ENCODE measurements at places on chromosomes 3 and 15.

- no peak for DNase-seq
Observed at GRCh38 chr3:34300621-34301020, 502.2 kb downstream of the PDCD6IP start.

GRCh38 chr15:67841513-67841762 lies 1.6 kb upstream of the RNU6-1 start:
- DNase-seq, result no peak

DNA sequence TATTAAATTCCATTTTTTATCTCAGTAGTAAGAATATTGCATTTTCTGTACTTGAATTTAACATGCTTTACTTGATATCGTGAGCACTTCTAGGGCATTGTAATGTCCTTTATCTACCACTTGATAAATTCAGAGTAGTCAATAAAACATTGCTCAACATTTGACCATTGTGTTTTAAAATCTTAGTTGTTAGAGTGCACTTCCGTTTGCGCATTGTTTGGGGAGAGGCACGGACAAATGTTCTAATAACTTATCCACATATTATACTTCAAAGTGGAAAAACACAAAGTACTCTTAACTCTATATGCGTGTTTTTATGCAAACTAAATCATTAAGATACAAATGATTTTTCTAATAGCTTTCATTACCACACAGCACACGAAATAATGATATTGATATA lies 419 bp downstream of the FAM227B start:
- DNase-seq, result peak; percentile 65

DNA sequence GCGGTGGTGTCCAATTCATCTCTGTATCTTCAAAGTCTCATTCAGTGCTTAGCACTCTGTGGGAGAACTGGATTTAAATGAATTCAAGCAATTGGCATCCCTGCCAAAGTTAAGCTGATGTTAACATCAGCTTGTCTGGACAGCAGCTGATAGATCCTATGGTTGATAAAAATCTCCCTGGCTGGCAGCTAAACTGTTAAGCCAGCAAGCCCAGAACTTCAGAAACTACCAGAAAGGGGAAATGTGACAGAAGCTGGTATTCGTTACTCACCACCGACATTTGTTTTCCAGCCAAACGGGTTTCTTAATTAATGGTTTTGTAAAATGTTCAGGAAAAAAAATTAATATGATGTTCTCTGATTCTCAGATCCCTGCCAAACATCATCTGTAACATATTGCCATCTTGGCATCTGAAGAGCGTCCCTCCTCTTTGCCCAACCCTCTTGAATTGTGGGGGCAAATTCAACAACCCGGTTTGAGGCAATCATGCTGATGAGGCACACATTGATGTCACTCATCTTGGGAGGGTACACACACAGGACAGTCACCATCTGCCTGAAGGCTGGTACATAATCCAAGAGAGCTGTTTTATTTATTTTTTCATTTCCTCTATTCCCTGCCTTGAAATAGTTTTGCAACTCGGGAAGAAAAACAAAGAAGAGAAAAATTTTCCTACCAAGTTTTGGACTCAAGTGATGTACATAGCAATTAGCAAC lies 76.3 kb upstream of the ABHD17C start:
- DNase-seq, result no peak

- no peak for DNase-seq
Observed at GRCh38 chr15:36218991-36219390, 360.4 kb upstream of the CDIN1 start.

DNA sequence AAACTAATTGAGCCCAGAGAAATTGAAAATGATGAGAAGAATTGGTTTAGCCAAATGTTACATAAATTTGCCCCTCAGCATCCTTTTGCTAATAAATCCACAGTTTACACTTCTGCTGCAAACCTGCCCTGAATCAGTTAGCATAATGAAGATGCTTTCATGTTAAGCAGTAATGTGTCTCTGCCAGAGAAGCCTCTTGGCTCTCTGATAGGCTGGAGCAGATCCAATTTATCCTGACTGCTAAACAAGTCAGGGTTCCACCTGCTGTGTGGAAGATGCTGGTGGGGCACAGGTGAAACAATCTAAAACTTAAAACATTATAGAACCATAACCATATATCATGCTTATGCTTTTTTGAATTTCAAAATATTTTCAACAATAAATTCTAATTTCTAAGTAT lies 946.8 kb downstream of the OTOL1 start:
- DNase-seq, result no peak

GRCh38 chr3:194507571-194507970 lies 20.8 kb upstream of the ATP13A3 start:
- DNase-seq, result no peak

DNA sequence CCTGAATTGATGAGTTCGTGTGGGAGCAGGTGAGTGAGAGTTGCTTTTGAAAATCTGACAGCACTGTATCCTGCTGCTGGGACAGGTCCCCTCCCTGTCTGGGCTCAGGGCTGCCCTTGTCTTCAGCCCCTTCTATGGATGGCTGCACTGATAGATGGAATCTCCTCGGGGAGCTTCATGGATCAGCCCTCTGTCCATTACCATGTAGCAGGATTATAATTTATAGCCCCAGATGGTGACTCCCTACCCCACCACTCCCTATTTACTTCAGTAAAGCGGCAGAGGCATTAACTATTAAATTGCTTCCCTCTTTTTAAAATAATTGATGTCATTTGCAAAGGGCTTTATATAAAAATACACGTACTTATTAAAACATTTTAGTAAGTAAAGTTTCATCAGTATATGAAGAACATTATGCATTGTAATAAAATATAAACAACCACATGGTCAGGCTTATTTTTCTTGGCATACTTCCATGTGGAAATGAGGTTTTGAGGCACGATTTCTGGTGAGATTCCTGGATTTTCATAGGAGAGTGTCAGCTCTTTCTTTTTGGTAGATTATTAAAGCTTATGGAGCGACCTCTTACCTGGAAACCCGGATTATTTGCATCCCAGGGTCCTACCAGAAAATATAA lies 38.5 kb downstream of the MAP3K13 start:
- DNase-seq, result peak; percentile 39

DNA sequence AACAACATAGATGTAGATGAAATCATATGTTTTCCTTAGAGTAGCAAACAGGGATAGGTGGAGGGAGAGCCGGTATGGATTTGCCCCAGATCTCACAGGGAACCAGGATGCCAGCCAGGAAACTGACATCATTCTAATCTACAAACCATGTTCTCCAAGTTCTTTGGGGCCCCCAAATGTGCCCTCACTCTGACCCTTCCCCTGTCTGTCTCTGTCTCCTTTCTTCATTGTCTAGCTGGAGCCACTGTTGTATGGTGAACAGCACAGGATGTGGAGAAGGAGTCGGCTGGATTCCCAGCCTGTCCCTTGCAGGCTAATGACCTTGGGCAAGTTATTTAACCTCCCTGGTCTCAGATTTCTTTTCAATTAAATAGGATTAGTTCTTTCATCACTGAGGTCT lies 962 bp downstream of the ATP13A5 start:
- no peak for DNase-seq

- peak; percentile 20 for DNase-seq
Observed at GRCh38 chr3:60609446-60609845, 641.8 kb downstream of the FHIT start.

GRCh38 chr3:141380987-141381386 lies 12.7 kb downstream of the ZBTB38 start:
- DNase-seq, result no peak

DNA sequence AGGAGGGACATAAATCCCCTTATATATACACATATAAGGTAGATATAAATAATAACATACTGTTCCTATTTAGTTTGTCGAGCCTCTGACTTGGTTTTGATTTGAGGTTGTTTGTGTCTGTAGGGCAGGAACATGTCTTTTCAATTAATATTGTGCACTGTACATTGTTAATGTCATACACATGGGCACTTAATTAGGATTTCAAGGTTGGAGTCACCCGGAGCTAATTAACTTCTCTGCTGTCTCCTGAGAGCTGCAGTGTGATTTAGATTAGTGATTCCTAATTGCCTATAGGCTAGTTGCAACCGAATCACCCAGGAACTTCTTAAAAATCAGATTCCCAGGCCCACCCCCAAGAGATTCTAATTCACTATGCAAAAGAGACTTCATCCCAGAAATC lies 50.4 kb upstream of the FILIP1L start:
- DNase-seq, result no peak

DNA sequence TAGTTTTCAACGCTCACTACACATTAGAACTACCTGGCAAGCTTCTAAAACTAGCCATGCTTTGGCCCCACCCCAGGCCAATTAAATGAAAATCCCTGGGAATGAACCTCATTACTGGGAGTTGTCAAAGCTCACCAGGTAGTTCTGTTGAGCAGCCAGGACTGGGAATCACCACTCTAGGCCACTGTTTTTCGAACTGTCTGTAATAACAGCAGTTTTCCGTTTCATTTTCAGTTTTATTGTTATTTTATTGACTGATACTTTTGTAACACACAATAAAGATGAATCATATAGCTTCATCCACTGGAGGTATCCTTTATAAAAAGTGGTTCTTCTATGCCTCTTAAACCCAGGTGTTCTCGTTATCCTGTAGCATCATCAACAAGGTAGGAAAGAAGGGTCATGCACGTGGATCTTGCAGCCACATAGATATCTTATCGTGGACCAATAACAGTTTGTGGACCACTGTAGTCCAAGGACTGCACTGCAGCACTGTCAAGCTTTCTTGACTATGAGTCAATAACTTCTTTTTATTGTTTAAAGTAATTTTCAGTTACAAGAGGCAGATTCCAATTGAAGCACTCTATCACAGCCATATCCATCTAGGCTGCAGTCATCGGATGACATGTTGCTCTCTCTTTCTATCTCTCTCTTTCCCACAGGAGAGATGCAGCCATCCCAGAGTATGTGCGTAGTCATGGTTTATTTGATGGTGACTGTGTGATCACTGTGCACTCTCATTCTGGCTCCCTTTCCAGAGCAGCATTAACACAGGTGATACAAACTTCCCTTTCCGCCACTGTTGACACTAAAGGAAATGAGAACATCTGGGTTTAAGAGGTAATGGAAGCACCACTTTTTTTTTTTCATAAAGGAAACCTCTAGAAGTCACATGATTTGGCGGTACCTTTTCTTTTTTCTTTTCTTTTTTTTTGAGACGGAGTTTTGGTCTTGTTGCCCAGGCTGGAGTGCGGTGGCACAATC lies 39.0 kb upstream of the BLM start:
- no peak for DNase-seq

DNA sequence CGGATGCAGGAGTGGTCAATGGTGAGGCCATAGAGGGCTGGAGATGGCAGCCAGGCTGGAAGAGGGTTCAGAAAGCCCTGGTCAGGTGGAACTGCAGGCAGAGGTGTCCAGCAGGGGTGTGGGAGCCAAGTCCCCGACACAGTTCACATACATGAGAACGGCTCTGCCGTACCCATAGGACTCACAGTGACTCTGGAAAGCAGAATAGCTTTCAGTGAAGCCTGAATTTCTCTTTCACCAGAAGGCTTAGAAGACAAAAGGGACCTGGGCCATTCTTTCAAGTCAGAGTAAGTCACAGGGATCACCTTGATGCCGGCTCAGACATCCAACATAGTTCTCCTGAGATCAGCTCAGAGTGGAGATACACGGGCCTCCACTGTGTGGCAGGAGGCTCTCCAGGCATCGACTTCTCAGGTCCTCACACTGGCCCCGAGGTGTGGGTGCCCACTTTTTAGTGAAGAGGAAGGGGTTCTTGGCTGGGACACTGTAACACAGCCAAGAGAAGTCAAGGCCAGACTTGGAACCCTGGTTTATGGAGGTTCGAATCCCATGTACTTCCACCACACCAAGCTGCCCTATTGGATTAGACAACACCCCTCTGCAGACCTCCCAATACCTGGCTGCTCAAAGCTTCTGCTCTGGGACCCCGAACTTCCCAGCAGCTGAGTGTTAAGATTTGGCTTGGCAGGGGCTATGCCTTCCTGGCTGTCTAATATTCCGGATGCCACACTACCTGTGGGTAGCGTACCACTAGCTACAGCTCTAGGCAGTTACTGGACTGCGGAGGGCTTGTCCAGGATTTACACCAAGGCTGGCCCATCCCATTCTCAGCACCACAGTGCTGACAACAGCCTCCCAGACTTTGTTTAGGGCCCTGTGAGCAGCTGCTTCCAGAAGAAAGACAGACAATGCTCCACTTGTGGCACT lies 40.4 kb upstream of the RAB6B start:
- DNase-seq, result no peak

- DNase-seq, result peak; percentile 79
Observed at GRCh38 chr3:15292765-15293522, 39.4 kb downstream of the SH3BP5 start.

GRCh38 chr3:10577486-10577885 lies 72.1 kb upstream of the ATP2B2 start:
- no peak for DNase-seq

GRCh38 chr15:66389098-66389858 lies 2.6 kb downstream of the MAP2K1 start:
- DNase-seq, result no peak

- no peak for DNase-seq
Observed at GRCh38 chr3:50602595-50603191, 8.9 kb downstream of the CISH start.

- no peak for DNase-seq
Observed at GRCh38 chr3:71238355-71238757, 345.2 kb downstream of the FOXP1 start.

GRCh38 chr3:82685761-82686160 lies 924.3 kb upstream of the GBE1 start:
- no peak for DNase-seq

DNA sequence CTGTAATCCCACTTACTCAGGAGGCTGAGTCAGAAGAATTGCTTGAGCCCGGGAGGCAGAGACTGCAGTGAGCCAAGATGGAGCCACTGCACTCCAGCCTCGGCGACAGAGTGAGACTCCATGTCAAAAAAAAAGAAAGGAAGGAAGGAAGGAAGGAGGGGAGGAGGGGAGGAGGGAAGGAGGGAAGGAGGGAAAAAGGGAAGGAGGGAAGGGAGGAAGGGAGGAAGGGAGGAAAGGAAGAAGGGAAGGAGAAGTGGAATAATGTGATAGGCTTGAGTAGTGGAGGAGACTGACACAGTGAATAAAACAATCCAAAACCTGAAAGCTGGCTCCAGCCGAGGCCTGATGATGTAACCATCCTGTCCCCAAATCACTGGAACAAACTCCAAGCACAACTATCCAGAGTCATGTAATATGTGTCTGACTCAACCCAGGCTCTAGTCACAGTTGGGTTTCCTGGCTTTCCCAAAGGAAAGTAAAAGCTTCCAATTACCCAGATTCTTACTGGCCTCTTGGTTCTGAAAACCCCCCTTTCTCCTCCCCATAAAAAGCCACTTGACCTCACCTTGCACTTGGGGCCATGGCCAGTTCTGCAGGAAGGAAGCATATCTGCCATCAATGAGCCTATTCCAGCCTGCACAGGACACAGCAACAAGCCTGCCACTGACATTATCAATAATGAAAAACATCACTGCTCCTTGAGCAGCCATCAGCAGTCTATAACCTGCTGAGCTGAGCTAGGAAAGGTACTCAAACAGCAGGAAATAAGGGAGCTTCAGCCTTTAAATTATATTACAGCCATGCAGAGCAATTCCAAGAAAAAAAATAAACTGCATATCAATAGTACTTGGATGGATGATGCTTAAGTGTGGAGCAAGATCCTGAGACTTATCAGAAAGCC lies 48.3 kb downstream of the MB21D2 start:
- peak; percentile 75 for DNase-seq
